Stimulated activated CD4-positive, alpha-beta T cell treated with anti-CD3 and anti-CD28 coated beads, Interleukin-4, amount 100 ng/mL, for 1 hour (primary cell): ENCODE measurements at places on chromosomes 3 and 15.

GRCh38 chr15:67085237-67085817 is 19.9 kb downstream of the SMAD3 start:
- peak; percentile 51 for DNase-seq

GRCh38 chr15:98809273-98809672 is 160.9 kb downstream of the IGF1R start:
- DNase-seq = no peak

GRCh38 chr15:48721061-48721810 is 75.7 kb upstream of the FBN1 start:
- DNase-seq = no peak

- DNase-seq = no peak
Observed at GRCh38 chr15:39789736-39790135, 7.1 kb upstream of the FSIP1 start.
